ENCODE measurements at places on chromosomes 16 and 17. TPM values are rescaled to one million over a fixed set of nuclear protein-coding genes. Genes with fewer than 3 reads are reported as not detected.

The ARHGAP23 gene
- total RNA-seq = 10.9 TPM

The ESRP2 gene
- 55.0 TPM for total RNA-seq

The VASN gene
- total RNA-seq = 14.3 TPM

The RASD1 gene
- total RNA-seq = 17.6 TPM

The SLFN13 gene
- total RNA-seq = 2.3 TPM

The RHBDL3 gene
- total RNA-seq = 0.26 TPM

The ABCC12 gene
- total RNA-seq = not detected

The CLEC18A gene
- 2.1 TPM for total RNA-seq

DNA sequence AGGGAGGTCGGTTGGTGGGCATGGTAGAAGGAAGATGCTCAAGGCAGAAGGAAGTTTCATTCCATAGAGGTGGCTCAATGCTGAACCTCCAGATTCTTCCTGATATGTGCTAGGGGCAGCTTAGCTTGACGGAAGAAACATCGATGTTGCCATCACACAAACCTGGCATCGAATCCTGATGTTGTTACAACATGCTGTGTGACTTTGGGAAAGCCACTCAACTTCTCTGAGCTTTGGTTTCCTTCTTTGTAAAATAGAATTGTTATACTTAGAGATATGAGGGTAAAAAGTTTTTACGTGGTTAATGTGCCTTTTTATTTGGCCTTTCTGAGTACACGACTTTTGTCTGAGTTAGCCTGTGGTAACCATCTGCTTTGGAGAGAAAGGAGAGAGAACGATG is 287.9 kb downstream of the SHISA9 start:
- no peak for DNase-seq

DNA sequence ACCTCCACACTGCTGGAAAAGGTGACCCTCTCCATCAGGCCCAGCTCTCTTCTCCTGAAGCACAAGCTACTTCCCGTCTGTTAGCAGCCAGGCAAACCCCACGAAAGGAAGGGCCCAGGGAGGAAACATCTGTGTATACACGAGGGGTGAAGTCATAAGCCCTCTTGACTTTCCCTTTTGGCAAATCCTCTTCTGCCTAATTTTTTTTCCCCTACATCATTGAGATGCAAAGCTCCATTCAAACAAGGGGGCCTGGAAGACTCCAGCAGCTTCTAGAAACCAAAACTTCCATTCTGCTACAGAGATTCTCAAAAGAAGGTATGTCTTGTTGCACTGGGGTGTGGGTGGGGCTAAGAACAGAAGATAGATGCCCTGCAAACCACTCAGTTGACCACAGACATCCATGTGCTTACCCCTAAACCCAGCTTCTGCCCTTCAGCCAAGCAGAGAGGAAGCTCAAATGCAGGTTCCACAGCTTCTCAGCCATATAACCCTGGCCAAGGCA is 145.6 kb upstream of the RCVRN start:
- DNase-seq = no peak

GRCh38 chr17:75371339-75371738 is 34.1 kb downstream of the GRB2 start:
- peak; percentile 21 for DNase-seq

DNA sequence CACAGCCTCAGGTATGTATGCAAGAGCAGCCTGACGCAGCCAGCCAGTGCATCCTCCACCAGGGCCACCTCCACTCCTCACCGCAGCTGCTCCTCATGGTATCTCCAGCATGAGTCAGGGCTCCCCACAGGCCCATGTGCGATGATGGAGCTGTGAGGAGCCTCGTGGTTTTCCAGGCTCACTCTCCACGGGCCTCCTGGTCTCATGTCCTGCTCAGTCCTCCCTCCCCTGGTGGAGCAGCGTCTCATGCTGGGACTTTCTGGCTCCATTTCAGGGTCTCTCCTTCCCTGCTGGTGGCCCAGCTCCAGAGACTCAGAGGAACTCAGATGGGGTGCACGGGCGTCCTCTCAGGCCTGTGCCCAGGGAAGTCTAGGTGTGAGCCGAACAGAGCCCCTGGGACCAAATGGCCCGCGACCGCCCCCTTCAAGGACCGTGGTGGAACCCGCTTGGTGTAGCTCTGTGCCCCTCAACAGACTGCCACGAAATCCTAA is 70.4 kb downstream of the METRNL start:
- no peak for DNase-seq

DNA sequence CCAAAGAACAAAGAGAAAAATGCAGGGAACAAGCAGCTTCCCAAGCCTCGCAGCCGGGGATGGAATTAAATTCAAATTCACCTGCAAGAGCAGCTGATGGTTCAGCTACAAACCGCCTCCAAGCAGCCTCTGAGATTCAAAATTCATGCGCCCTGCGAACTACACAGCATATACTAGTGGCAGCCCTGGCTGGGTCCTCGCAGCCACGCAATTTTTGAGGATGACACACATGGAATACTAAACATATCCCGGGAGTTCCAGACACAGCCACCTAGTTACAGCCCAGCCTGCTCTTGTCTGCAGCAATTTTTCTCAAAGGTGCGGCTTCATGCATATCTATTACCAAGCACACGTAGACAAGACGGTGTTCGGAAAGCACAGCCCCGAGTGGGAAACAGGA is 35.9 kb upstream of the KIFC3 start:
- no peak for DNase-seq

GRCh38 chr17:18182978-18183333 is 672 bp upstream of the ALKBH5 start:
- DNase-seq = peak; percentile 79

DNA sequence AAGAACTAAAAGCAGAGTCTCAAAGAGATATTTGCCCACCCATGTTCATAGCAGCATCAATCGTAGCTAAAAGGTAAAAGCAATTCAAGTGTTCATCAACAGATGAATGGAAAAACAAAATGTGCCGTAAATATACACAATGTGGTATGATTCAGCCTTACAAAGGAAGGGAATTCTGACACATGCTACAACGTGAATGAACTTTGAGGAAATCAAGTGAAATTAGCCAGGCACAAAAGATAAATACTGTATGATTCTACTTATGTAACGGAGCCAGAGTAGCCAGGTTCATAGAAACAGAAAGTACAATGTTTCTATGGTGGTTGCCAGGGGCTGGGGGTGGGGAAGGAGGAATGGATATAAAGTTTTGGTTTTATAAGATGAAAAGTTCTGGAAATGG is 57.8 kb upstream of the IL34 start:
- DNase-seq = no peak

- DNase-seq = peak; percentile 56
Measured at GRCh38 chr16:85659805-85660511, 28.8 kb downstream of the GINS2 start.

- DNase-seq = no peak
Measured at GRCh38 chr16:23771642-23772041, 16.8 kb downstream of the CHP2 start.

GRCh38 chr16:80280557-80280956 is 260.2 kb upstream of the DYNLRB2 start:
- DNase-seq = no peak

DNA sequence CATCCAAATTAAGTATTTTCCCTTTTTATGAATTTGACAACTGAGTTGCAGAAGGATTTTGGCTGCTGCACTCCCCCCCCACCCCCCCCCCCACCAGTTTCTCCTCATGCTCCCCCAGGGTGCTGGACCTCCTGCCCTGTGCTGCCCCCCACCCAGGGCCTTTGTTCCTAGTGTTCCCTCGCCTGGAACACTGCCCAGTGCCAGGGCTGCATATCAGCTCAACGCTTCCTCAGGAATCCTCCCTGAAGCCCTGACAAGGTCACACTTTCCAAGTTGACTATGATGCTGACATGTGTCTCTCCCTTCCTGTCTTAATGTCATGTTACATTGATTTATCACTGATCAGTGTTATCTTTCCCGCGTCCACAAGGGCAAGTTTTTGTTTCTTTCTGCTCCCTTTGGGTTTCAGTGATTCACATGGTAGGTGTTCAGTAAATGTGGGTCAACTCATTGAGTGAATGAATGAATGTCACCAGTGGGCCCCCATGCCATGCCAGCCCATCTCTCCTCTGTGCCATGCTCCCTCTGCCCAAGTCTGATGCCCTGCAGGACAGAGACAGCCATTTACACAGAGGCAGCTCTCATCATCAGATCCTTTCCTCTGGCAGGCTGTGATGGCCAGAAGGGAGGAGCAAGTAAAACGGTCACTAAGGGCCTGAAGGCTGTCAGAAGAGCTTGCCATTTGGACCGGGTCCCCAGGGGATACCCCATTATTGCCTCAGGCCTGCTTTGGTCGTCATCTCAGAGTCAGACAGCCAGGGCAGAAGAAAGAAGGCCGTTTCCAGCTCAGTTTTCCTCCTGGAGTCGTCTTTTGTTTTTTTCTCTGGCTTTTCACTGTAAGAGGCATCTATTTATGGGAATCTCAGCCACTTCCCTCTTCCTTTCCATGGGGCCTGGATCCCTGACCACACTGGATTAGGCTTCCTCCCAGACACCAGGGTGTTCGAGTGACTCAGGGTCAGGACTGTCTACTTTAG is 386.2 kb downstream of the SNX29 start:
- DNase-seq = peak; percentile 25

- DNase-seq = no peak
Measured at GRCh38 chr17:53949473-53950090, 126.9 kb downstream of the KIF2B start.

GRCh38 chr17:75720656-75721462 is at the start of gene ITGB4:
Gene ITGB4, plus strand, starts transcription at chr17:75721459. Its CDS starts 3,245 bp downstream, at chr17:75724704.
- peak; percentile 90 for DNase-seq

DNA sequence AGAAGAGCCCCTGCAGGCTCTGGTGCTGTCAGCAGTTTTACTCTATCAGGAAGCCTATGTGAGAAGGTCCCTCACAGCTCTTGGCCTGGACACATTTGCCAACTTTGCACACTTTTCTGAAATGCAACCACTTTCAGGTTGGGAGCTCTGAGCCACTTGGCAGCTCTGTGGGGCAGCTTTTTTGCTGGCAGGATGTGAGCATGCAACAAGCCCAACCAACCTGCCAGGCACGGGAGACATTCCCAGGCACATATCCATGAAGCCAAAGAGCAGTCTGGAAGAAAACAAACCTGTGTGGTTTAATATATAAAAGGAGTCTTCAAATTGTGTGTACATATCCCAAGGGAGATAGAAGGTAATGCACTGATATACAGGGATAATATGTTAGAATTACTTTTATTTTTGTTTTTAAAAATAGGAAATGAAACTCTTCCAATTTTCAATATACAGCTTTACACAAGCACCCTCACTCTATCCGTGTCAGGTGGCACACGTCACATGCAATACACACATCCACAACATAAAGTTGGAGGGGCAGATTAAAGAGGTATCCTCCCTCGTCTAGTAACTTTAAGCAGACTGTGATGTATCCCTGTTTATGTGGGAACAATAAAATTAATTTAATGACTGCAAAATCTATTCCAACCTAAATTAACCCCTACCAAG is 57.4 kb upstream of the COX10 start:
- DNase-seq = peak; percentile 56

DNA sequence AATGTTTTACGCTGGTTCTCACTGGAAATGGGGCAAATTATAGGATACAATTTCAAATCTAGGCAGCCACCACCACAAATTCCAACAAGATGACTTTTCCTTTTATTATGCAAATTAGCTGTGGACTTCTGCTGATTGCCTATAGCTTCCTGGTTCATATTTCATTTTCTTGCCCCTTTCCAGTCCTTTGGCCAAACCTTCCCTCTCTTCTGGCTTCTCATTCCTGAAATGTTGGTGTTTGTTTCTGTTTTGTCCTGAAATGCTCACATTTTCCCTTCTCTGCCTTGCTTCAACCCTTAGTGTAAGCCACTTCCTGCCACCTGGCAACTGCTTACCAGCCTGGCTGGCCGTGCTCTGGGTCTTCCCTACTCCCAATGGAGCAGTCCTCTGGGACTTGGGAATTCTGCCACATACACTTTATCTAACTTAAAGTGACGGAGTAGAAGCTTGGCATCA is 14.0 kb downstream of the PRSS54 start:
- DNase-seq = no peak

DNA sequence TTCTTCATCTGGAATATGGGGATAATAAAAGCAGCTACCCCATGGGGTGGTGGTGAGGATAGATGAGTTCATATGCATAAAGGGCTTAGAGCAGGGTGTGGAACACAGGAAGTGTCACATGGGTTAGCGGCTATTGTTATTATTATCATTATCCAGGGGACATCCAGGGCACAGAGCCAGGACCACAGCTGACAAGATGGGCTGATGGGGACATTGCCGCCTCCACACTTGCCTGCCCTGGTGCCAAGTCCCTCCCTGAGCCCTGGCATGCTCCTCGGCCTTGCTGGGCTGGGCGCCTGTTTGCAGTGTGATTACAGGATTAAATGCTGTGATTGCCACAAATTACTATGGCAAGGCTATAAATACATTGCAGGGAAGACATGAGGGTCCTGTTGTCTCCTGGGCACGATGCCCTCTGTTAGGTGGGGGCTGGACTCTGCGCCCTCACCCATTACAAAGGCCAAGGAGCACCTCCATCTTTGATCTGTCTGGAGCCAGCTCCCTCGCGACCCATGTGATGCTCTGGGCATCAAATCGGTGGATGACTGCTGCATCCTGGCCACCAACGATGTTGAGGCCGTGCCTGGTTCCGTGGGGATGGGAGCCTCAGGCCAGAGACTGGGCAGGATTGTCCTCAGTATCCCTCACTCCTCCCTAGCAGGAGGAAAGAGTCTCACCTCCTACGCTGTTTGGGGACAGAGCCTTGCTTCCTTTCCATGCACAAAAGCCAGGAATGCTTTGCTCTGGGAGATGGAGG is 43.2 kb downstream of the PIMREG start:
- no peak for DNase-seq

DNA sequence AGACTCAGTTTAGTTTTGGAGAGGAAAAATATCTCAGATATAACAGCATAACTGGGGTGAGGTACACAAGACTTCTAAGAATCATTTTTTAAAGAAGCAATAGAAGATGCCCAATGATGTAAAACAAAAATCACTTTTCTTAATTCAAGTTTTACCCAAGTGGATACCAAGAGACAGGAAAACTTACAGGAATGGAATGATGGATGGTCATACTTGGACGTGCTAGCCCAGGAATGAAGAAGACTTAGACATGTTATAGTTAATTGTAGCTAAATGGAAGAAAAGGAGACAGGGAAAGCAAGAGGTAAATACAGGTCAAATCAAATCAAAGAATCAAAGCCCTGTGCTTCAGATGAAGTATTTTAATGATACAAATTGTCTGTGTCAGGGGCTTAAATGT is 312.7 kb upstream of the KCNJ16 start:
- no peak for DNase-seq

DNA sequence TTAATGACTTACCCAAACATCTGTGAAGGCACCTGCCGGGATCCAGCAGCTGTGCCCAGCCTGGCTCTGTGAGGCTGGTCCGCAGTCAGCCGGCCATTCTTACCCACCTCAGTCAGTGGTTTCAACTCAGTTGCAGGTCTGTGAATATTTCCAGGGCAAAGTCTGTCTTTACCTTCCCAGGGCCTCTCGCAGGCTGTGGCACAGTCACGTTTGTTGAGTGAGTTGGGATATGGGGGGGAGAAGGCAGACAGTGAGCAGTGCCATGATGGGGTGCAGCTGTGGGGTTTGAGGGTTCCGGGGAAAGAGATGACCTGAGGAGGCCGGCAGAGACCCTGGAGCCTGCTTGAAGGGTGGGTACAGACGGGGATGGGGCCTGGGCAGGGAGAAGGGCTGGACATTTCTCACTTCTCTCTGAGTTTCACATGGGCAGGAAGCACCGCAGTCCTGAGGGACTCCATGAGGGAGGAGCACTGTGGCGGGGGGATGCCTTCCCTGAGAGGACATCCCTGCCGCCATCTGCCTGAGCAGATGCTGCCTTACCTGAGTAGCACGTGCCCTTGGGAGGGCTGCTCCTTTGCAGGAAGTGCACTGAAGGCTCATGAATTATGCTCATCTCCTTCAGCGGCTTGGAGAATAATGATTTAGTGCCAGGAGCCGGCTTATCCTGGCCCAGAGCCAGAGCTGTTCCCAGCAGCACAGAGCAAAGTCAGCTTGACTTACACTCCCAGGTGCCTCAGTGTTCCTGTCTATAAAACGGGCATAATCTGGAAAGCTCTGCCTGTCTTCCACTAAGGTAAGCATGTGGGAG is 48.1 kb downstream of the KSR1 start:
- no peak for DNase-seq

Measured in body of pancreas (tissue), 4 donors.